ENCODE measurements at places on chromosomes 13 and 19. TPM values are rescaled to one million over a fixed set of nuclear protein-coding genes. Genes with fewer than 3 reads are reported as not detected.

GSX1 gene
- not detected for total RNA-seq

PGPEP1 gene
- 32.9 TPM for total RNA-seq

MBD3L3 gene
- total RNA-seq: not detected

SLAIN1 gene
- total RNA-seq: 264 TPM

SLC17A7 gene
- 457 TPM for total RNA-seq

GPC5 gene
- total RNA-seq: 24.2 TPM

OR7A5 gene
- 0.62 TPM for total RNA-seq

SLC5A5 gene
- 0.83 TPM for total RNA-seq

ZNF667 gene
- total RNA-seq: 30.8 TPM

APC2 gene
- total RNA-seq: 151 TPM

PLIN5 gene
- total RNA-seq: 8.0 TPM

ZNF568 gene
- total RNA-seq: 22.4 TPM

SH2D3A gene
- total RNA-seq: not detected

GTPBP3 gene
- 15.4 TPM for total RNA-seq

PRDX2 gene
- 441 TPM for total RNA-seq

GIPC1 gene
- 86.7 TPM for total RNA-seq

CYSLTR2 gene
- total RNA-seq: 1.3 TPM

NKG7 gene
- not detected for total RNA-seq

CPAMD8 gene
- total RNA-seq: 3.0 TPM

TJP3 gene
- total RNA-seq: 2.0 TPM

ANGPTL8 gene
- not detected for total RNA-seq

KLF1 gene
- not detected for total RNA-seq

ZNF837 gene
- total RNA-seq: 1.1 TPM

CRX gene
- total RNA-seq: not detected

ADGRE3 gene
- total RNA-seq: not detected

PLK5 gene
- 6.3 TPM for total RNA-seq

SLC8A2 gene
- 96.8 TPM for total RNA-seq

MYO1F gene
- total RNA-seq: 8.9 TPM

LYPD5 gene
- total RNA-seq: 26.9 TPM

EVI5L gene
- 58.7 TPM for total RNA-seq

SPTBN4 gene
- total RNA-seq: 191 TPM

RFPL4A gene
- not detected for total RNA-seq

LGI4 gene
- total RNA-seq: 78.2 TPM

TPTE2 gene
- not detected for total RNA-seq

S1PR4 gene
- not detected for total RNA-seq

SIGLEC6 gene
- total RNA-seq: 0.39 TPM

CYP4F12 gene
- 9.5 TPM for total RNA-seq

SGCG gene
- total RNA-seq: 1.1 TPM

TEX29 gene
- total RNA-seq: 21.5 TPM

PSG3 gene
- total RNA-seq: not detected
